GM12891 (cell line): ENCODE measurements at places on chromosomes 3 and 15.

DNA sequence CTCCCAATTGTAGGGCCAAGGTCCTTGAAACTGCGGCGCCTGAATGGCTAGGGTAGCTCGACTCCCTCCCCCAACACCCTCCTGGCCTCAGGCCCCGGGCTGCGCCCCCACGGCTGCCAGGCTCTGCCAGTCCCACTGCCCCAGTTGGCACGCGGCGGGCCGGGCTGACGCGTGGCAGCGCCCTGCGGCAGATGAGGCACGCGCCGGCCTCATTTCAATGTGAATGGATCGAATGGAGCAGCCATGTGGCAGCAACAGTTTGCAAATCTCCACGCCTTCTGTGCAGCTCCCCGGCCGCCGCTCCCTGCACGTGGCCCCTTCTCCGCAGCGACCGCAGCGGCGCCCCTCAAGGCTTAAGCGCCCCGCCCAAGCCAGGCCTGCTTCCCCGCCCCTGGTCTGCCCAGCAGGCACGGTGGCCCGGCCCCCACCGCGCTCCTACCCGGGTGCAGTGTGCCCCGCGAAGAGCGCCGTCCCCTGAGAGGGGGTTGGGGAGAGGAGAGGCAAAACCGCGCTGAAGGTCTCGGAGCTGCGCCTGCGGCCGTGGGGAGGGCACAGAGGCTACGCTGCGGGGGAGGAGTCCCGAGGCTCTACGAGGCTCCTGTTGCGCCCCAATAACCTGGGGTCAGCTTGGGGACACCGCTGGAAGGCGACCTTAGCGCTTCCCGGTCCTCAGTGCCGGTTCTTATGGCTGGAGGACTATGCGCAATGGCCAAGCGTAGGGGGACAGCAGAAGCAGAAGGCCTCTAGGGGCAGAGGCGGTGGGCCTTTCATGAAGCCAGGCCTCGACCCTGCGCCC is 3.1 kb upstream of the DLL4 start:
- no peak for DNase-seq

- DNase-seq, result no peak
Measured at GRCh38 chr15:60493166-60493565, 14.2 kb upstream of the ICE2 start.

- DNase-seq, result no peak
Measured at GRCh38 chr15:33547876-33548275, 237.1 kb downstream of the RYR3 start.

DNA sequence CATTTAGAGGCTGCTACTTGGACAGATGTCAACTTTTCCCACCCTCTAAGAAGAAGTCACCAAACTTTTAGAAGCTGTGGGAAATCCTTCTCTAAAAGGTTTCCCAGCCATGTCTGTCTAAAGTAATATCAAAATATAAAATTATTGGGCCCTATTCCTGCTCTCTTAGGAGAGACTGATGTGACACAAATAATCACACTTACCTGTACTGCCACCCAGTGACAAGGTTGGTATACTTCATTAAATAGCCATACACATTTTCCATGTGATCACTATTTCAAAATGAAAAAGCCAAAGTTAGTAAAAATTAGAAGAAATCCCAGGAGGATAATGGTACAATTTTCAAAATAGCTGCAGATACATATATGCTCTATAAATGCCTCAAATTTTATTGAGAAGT is 12.6 kb downstream of the OSBPL11 start:
- DNase-seq, result no peak

DNA sequence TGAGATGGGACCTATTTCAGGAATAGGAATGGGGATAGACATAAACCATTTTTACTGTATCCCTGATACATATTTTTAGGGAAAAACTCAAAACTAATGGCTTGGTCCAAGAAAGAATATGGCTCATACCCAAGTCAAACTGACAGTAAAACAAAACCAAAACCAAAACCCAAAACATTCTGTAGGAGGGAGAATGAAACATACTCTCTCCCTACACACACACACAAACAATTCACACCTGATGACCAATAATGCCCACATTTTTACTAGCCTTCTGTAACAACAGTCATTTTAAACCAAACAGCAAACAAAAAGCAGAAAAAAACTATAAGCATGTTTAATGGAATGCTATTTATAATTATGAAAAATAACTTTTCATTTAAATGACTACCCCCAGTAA is 74.9 kb downstream of the NBEAL2 start:
- no peak for DNase-seq

DNA sequence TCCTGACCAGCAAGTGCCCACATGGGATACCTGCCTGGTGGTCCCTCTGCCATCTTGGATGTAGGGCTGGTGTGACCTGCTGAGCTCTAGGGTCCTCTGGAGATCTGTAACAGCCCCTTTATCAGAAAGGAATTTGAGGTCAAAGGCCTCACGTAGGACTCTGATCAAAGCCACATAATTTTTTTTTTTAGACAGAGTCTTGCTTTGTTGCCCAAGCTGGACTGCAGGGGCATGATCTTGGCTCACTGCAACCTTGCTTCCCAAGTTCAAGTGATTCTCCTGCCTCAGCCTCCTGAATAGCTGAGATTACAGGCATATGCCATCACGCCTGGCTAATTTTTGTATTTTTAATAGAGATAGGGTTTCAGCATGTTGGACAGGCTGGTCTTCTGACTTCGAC is 9.5 kb downstream of the ITGB5 start:
- no peak for DNase-seq

DNA sequence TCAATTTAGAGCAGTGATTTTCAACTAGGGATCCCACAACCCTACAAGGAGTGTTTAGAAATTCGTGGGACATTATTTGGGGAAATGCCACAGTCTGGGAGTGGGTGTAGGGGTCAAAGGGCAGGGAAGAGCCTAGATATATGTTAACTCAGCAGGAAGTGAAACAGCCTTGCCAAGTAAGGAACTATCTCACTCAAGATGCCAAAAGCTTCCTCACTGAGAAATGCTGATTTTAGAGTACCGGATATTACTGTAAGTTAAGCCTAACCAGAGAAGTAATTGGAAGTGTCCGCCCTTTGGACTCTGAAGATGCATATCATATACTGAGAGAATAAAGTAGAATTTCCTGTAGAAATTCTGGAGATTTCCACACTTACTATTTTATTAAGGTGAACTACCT is 158.6 kb downstream of the BBX start:
- DNase-seq, result no peak

- no peak for DNase-seq
Measured at GRCh38 chr3:64351713-64352638, 126.7 kb upstream of the PRICKLE2 start.

DNA sequence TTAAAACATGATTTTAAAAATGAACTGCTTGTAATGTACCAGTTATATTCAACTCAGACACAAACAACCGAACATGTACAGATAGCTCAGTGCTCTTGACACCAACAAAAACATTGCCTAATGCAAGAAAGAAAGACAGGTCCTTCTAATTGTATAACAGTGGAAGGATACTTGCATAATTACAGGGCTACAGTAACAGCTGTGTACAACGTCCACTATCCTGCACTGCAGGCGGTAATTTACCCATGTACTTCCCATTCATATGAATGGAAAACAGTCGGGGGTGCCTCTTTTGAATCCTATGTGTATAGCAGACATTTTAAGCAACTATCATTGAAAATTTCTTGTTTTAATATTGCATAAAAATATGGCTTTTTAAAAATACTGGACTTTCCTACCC is 41.1 kb upstream of the PLSCR5 start:
- no peak for DNase-seq

DNA sequence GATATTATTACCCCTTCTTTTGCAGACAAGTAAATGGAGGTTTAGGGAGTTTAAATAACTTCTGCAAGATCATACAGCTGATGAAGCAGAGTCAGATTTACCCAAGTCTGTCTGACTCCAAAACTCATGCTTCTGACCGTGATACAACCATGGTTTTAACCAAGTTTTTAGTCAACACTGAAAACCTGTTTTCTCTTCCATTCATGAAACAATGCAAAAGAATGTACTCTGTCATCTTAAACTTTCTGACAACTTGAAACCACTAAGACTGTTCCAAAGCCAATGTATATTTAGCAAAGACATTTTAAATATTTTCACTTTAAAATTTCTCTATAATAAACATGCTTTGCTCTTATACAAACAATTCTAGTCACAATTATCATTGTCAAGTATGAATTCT is 77.0 kb upstream of the RBMS3 start:
- no peak for DNase-seq

DNA sequence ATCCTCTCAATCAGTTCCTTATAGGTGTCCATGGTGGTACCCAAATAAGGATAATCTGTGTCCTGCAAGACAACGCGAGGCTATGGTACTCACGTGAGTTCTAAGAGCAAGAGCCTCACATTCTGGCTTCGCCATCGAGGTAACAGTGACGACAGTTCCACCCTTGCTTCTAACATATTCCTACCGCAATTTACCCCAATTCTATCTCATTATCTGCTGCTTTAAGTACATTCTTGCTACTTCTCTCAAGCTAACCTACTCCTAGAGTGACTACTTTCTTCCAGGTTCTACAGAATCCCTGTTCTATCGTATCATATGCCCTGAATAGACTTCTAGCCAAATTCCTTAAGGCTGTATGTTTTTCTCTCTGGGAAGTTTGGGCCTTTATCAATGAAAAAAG is 26.6 kb downstream of the TFRC start:
- no peak for DNase-seq

GRCh38 chr3:127628788-127629466 is at the start of gene PODXL2:
TSS of gene PODXL2 (plus strand) at chr3:127629185. CDS start at chr3:127629220, 35 bp downstream.
- peak; percentile 77 for DNase-seq

- DNase-seq, result no peak
Measured at GRCh38 chr3:155934230-155934629, 63.8 kb downstream of the GMPS start.

DNA sequence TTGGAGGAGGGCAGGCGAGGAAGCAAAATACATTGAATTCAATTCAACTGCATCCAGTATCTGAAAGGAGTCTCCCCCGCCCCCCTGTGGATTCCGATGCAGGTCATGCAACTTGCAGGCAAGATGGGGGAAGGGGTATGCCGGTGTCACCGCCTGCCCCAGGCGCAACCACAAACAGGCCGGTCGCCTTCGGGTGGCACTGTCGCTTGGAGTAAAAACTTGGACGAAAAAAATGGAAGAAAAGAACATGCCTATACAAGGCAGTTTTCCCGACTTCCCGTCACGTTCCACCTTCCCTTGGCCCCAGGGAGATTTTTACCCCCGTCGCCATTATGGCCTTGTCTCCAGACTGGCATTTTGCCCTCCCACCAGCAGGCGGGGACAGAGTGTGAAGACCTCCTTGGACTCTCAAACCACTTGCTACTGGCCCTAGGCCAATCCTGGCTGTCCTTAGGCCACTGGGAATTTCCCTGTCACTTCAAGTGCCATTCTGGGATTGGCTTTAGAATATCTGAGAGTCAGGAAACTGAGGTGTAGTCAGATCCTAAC is 1.6 kb upstream of the NTRK3 start:
- peak; percentile 27 for DNase-seq

DNA sequence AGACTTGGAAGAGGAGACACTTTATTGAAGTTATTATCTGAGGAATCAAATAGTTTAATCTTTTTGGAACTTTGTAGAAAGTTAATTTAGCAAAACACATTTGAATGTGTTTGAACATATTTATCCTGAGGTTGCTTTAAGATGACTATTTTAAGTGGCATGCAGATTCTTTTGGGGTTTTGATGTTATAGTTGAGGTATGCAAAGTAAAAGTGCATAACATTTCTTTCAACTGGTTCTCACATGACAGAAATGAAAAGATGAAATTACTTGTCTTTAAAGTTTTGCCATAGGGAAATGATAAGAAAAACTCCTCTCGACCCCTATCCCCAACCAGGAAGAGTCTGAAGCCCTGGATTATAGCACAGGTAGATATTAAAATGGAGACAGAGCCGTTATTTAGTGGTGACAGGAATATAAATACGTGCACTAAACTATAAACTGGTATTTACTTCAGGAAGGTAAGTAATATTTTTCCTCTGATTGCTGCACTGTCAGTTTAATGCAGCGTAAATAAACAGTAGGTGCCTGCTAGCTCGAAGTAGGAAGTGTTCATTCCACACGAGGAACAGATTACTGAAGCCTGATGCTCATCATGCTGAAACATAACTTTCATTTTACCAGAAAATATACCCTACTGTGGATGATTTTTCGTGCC is 15.1 kb upstream of the SATB1 start:
- DNase-seq, result no peak

DNA sequence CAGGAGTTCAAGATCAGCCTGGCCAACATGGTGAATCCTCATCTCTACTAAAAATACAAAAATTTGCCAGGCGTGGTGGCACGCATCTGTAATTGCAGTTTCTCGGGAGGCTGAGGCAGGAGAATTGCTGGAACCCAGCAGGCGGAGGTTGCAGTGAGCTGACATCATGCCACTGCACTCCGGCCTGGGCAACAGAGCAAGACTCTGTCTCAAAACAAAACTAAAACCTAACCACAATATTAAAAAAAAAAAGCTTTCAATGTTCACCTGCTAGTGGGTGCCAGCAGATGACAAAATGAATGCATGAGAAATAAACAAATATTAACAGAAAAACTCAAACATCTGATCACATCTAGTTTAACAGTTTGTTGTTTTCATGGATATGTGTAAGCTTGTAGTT is 9.0 kb downstream of the SLC24A1 start:
- DNase-seq, result no peak

GRCh38 chr15:27061739-27062138 is 90.8 kb downstream of the GABRG3 start:
- DNase-seq, result no peak

GRCh38 chr15:48774484-48774883 is 36.4 kb downstream of the CEP152 start:
- DNase-seq, result no peak

DNA sequence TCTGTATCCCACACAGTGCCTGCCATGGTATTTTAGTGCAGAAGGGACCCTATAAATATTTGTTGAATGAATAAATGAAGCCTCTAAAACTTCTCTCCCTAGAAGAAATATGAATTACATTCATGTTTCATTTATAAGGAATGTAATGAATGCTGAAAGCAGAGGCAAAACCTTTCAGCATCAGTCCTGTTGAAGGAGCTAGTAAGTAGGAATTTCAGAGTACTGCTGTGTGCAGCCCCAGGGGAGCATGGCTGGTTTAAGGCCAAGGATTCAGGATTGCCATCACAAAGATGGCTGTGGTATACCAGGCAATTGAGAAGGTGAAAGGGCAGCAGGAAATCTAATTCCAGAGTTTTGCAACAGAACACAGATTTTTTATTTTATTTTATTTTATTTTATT is 1131.4 kb downstream of the IGSF11 start:
- no peak for DNase-seq

- DNase-seq, result no peak
Measured at GRCh38 chr15:100944986-100945385, 25.8 kb downstream of the LRRK1 start.

GRCh38 chr3:65018801-65019200 is 331.0 kb upstream of the ADAMTS9 start:
- DNase-seq, result no peak

DNA sequence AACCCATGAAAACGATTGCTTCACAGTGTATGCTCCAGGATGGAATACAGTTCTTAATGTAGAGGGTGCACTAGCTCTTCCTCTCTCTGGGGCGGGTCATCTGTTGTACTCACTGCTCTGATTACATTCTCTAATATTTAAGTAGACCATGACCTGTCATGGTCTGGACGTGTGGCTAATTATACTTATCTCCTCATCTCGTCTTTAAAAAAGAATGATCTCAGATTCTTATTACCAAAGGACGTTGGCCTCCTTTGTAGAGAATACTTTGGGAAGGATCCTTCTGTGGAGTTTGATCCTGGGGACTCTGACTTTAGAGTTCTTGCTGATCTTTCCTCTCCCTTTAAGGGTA is 48.4 kb upstream of the TRAK1 start:
- DNase-seq, result no peak

GRCh38 chr3:170203457-170203856 is 18.8 kb upstream of the PRKCI start:
- no peak for DNase-seq
